Gastrocnemius medialis (tissue), 4 donors: ENCODE measurements at places on chromosomes 1 and 21. TPM values are rescaled to one million over a fixed set of nuclear protein-coding genes. Genes with fewer than 3 reads are reported as not detected.

GRCh38 chr1:174008269-174008668 lies 13.9 kb downstream of the RC3H1 start:
- H3K27me3 ChIP-seq, result no peaks in the 10 kb centered on the region
- H3K4me3 ChIP-seq, result no peak overlapping the region
- H3K27ac ChIP-seq, result peak overlapping the region; percentile 60
- DNase-seq, result no peak
- H3K36me3 ChIP-seq, result no peaks in the 10 kb centered on the region
- H3K4me1 ChIP-seq, result peaks cover 66% of the 10 kb centered on the region

Gene CFAP126
- total RNA-seq, result not detected

- H3K27me3 ChIP-seq, result peaks cover 14% of the 10 kb centered on the region
- H3K4me1 ChIP-seq, result no peaks in the 10 kb centered on the region
- no peaks in the 10 kb centered on the region for H3K36me3 ChIP-seq
- DNase-seq, result peak; percentile 39
Observed at GRCh38 chr21:33127154-33127867, 57.4 kb downstream of the OLIG1 start.

Gene BMP8A
- total RNA-seq, result not detected
